ENCODE measurements at places on chromosomes 1 and 21.

- DNase-seq = no peak
These were observed 29.5 kb downstream of the TGFB2 start for GRCh38 chr1:218374401-218375353.

DNA sequence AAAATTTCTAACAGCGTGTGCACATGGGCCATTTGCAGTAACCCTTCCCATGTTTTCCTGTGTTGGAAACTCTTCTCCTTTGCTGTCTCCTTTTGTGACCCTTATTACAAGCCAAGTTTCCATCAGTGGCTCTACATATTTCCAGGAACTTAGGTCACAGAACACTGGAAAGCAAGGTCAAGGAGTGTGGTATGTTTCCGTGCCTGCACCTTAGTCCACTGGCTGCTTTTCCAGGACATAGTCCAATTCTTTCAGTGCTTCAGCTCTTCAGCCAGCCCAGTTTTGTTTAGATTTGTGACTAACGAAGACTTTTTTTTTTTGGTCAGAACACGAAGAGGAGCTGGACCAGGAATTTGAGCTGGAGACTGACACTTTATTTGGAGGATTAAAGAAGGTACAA lies 33.8 kb downstream of the HHAT start:
- no peak for DNase-seq

DNA sequence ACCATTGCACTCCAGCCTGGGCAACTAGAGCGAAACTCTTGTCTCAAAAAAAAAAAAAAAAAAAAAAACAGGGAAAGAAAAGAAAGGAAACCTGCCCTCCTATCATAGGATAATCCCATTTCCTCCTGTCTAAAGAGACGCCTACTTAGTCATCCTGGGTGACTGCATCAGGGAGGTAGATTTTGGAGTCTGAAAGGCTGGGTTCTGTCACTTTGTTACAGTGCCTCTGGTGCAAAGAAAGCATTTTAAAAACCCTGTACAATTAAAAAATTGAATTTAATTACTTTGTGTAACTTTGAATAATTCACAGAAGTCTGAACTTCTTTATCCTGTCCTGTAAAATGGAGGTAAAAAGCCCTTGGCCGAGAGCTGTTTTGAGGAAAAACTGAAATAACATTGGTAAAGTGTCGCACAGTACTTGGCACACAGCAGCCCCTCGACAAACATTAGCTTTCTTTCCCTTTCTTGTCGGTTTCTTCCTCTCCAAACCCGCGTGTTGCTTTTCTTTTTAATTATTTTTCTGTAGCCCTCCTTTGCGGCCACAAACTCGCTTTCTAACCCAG lies 657 bp upstream of the HDAC1 start:
- no peak for DNase-seq

- DNase-seq = no peak
These were observed 31.0 kb upstream of the MAN1A2 start for GRCh38 chr1:117336088-117336817.

DNA sequence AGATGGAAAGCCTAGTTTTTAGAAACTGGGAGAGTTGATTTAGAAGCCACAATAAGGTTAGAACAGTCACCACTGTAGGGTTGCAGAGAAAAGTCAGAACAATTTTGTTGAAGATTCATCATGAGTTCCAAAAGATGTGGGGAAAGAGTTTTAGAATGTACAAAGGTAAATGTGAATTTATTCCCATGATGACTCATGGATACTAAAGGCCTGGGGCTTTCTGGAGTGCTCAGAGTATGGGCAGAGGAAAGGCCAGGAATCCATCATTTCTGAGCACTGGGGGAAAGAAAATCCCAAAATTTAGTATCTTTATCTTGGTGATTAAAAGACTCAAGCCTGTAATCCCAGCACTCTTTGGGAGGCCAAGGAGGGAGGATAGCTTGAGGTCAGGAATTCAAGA lies 17.8 kb downstream of the YBX1 start:
- no peak for DNase-seq

- DNase-seq = no peak
These were observed 52.8 kb upstream of the ACADM start for GRCh38 chr1:75671708-75672107.

DNA sequence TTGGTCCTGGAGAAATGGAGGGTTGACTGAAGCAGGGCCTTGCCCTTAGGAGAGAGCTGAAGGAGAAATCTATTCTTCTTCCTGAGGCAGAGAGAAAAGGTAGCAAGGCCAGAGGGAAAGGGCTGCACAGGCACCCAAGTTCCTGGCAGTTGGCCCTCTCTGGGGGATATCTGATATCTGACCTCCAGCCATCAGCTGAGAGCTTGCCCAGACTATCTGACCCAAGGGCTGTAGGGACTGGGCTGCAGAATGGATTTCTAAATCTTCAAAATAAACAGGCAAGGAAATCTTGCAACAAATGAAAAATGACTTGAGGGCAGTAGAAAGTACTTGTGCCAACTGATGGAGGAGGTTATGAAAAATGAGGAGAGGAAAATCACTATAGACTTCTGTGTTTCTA lies 498 bp upstream of the CLCA2 start:
- DNase-seq = no peak

DNA sequence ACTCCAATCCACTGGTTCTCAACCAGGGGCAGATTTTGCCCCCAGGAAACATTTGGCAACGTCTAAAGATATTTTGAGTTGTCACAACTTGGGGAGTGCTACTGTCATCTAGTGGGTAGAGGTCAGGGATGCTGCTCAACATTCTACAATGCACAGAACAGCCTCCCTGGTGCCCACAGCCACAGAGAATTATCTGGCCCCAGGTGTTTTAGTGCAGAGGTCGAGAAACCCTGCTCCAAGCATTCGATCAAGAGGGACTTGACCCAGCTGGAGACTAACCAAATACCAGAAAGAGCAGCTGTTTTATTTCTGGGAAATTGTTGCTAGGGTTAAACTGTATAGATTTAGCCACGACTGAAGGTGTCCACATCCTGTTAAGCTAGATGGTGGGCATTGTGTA lies 19.2 kb downstream of the CD247 start:
- no peak for DNase-seq

DNA sequence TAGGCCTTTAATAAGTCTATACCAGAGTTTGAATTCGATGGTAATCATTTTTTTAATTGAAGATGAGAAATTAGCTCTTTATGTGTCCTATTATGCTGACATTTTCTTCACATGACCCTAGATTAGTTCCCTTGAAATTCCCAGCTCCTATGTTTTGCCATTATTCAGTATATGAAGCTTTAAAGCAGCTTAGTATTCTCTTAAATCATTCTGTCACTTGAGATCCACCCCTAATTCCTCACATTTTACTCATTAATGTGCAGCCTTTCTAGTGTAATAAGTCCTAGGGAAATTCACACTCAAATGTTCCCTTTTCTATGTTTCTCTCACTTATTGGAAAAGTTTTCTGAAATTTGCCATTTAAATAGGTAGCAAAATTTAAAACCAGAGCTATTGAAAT lies 704.5 kb upstream of the B3GALT2 start:
- no peak for DNase-seq

- no peak for DNase-seq
These were observed 16.0 kb downstream of the SLX9 start for GRCh38 chr21:44955798-44956175.

Data from activated gamma-delta T cell treated with anti-CD3 and anti-CD28 coated beads, Interleukin-2, amount 50 U/mL, for 16 hours (primary cell).